ENCODE measurements at places on chromosomes 4 and X. TPM values are rescaled to one million over a fixed set of nuclear protein-coding genes. Genes with fewer than 3 reads are reported as not detected.

The AWAT2 gene
- total RNA-seq, result not detected

GRCh38 chrX:17596061-17596460, 141.2 kb upstream of the SCML1 start:
- DNase-seq, result no peak
- H3K27ac ChIP-seq, result no peak overlapping the region
- no peaks in the 10 kb centered on the region for H3K27me3 ChIP-seq

- no peaks in the 10 kb centered on the region for H3K4me1 ChIP-seq
- no peaks in the 10 kb centered on the region for H3K27me3 ChIP-seq
- no peaks in the 10 kb centered on the region for H3K36me3 ChIP-seq
- H3K4me3 ChIP-seq, result no peak overlapping the region
These were observed 4.9 kb upstream of the NAA11 start for GRCh38 chr4:79330720-79331119.

- H3K27me3 ChIP-seq, result no peaks in the 10 kb centered on the region
- no peak overlapping the region for H3K4me3 ChIP-seq
- peaks cover 11% of the 10 kb centered on the region for H3K4me1 ChIP-seq
- no peaks in the 10 kb centered on the region for H3K36me3 ChIP-seq
- no peak for DNase-seq
These were observed 11.9 kb upstream of the CCNQ start for GRCh38 chrX:153610836-153611213.

- H3K27ac ChIP-seq, result no peak overlapping the region
- H3K4me3 ChIP-seq, result no peak overlapping the region
- no peak for DNase-seq
These were observed 1780.1 kb downstream of the ARAP2 start for GRCh38 chr4:34464196-34464595.

All from natural killer cell (primary cell).